ENCODE measurements at places on chromosomes 3 and 15.
A peak's percentile ranks its signal among the peaks of the same experiment; 100 is the strongest.

GRCh38 chr3:81270603-81271379, 490.7 kb downstream of the GBE1 start:
- no peaks in the 10 kb centered on the region for H3K4me1 ChIP-seq
- H3K27me3 ChIP-seq, result no peaks in the 10 kb centered on the region
- no peak for DNase-seq
- H3K4me3 ChIP-seq, result no peak overlapping the region
- H3K27ac ChIP-seq, result no peak overlapping the region

- H3K27me3 ChIP-seq, result peaks cover 100% of the 10 kb centered on the region
- DNase-seq, result no peak
- no peaks in the 10 kb centered on the region for H3K4me1 ChIP-seq
- no peak overlapping the region for H3K4me3 ChIP-seq
- no peaks in the 10 kb centered on the region for H3K36me3 ChIP-seq
Measured at GRCh38 chr3:147393943-147394883, 12.1 kb downstream of the ZIC4 start.

GRCh38 chr15:51629612-51630011, 7.0 kb upstream of the DMXL2 start:
- H3K4me1 ChIP-seq, result no peaks in the 10 kb centered on the region
- no peaks in the 10 kb centered on the region for H3K36me3 ChIP-seq
- no peaks in the 10 kb centered on the region for H3K27me3 ChIP-seq
- no peak overlapping the region for H3K27ac ChIP-seq
- H3K4me3 ChIP-seq, result no peak overlapping the region

DNA sequence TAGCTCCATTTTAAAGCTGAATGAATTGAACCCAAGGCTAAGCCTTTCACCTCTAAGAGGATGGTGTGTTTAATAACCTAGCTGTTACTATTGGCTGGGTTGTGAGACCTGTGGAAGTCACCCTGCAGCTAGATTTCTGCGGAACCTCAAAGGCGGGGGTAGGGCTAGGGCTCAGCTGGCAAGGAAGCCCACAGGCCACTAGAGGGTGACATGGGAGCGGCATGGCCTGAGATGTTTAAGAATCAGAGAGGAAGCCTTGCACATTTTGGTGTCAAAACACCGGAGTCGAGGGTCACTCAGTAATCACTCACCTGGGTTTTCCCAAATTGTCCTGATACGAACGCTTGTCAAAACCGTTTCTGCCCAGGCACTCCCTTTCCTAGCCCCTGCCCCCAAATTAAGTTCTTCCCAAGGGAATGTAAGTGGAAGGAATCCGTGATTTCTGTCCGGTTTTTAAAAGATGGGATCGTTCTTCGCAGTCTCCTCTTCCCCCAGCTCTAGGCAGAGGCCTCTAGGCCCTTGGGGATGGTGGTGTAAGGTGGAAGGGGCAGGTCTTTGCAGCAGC, 3.8 kb upstream of the ACAD9 start:
- 0 out of 2 replicates have a peak, but pooled peaks cover under 1% of the 10 kb centered on the region for H3K36me3 ChIP-seq
- no peaks in the 10 kb centered on the region for H3K27me3 ChIP-seq
- no peak for DNase-seq
- H3K27ac ChIP-seq, result no peak overlapping the region
- no peak overlapping the region for H3K4me3 ChIP-seq

- H3K27ac ChIP-seq, result no peak overlapping the region
- no peaks in the 10 kb centered on the region for H3K27me3 ChIP-seq
- no peak for DNase-seq
- peaks cover 8% of the 10 kb centered on the region for H3K4me1 ChIP-seq
Measured at GRCh38 chr15:62644216-62644888, 398.2 kb upstream of the TPM1 start.

GRCh38 chr15:66955871-66956585, 109.4 kb upstream of the SMAD3 start:
- H3K4me1 ChIP-seq, result peaks cover 25% of the 10 kb centered on the region
- peak overlapping the region; percentile 72 for H3K27ac ChIP-seq
- H3K4me3 ChIP-seq, result no peak overlapping the region

DNA sequence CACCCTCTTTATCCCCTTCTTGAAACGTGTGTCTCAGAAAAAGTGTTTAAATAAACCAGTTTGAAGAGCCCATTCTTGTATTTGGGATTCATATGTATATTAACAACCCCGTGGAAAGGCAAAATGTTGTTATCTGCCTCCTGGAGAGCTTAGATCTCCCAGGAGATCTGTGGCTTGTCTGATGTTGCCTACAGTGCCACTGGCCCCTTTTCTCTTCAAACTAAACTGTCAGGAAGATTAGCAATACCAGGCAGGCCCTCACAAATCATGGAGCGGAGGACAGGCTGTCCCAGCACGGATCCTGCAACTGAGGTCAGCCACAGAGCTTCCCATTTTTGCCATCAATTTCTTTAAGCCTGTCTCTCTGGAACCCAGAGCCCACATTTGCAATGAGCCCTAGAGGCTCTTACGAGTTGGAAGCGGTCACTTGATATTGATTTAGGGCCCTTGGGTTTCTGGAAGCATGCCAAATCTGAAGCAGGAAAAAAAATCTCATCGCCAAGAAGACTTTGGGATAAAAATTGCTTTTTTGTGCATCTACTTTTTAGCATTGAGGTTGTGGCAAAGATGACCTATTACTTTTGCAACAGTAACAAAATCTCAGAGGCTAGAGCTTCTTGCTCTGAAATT, 234.1 kb downstream of the OPA1 start:
- no peaks in the 10 kb centered on the region for H3K27me3 ChIP-seq
- no peaks in the 10 kb centered on the region for H3K36me3 ChIP-seq
- DNase-seq, result no peak
- H3K27ac ChIP-seq, result no peak overlapping the region

DNA sequence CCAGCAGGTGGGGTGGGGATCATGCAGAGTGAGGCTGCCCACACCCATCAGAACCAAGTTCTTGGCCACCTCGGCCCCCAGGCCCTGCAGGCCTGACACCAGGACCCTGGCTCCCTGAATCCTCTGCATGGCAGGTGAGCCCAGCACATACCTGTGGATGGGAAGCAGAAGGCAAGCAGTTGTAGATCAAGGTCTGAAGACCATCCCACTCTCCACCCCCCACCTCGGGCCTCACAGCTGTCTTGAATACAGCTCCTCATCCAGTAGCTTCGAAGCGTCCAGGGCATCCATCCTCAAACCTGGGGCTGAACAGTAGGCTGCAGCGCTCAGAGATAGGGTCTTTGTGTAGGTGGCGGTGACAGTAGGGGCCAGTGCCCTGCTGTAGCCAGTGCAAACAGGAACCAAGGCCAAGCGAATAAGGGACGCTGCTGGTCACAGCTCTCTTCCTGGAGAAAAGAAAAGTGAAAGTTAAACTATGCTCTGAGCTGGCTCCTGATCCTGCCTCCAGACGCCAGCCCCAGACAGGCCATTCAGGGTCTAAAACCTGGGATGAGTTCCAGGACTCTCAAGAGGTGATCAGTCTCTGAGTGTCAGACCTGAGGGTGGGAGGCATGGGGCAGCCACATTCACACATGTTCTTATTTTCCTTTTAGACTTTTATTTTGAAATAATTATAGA, at the start of gene UBA7:
Gene UBA7, minus strand, starts transcription at position 457 of the 678 bp plus-strand sequence. Its CDS starts 166 bp downstream, at position 291.
- H3K27me3 ChIP-seq, result no peaks in the 10 kb centered on the region
- H3K4me3 ChIP-seq, result peak within 1 kb of the TSS; percentile 22
- no peaks in the 10 kb centered on the region for H3K4me1 ChIP-seq

- no peak overlapping the region for H3K27ac ChIP-seq
- H3K4me3 ChIP-seq, result no peak overlapping the region
- no peaks in the 10 kb centered on the region for H3K27me3 ChIP-seq
- H3K36me3 ChIP-seq, result 0 out of 2 replicates have a peak, but pooled peaks cover 10% of the 10 kb centered on the region
Measured at GRCh38 chr3:129732200-129732876, 125.9 kb upstream of the PLXND1 start.

DNA sequence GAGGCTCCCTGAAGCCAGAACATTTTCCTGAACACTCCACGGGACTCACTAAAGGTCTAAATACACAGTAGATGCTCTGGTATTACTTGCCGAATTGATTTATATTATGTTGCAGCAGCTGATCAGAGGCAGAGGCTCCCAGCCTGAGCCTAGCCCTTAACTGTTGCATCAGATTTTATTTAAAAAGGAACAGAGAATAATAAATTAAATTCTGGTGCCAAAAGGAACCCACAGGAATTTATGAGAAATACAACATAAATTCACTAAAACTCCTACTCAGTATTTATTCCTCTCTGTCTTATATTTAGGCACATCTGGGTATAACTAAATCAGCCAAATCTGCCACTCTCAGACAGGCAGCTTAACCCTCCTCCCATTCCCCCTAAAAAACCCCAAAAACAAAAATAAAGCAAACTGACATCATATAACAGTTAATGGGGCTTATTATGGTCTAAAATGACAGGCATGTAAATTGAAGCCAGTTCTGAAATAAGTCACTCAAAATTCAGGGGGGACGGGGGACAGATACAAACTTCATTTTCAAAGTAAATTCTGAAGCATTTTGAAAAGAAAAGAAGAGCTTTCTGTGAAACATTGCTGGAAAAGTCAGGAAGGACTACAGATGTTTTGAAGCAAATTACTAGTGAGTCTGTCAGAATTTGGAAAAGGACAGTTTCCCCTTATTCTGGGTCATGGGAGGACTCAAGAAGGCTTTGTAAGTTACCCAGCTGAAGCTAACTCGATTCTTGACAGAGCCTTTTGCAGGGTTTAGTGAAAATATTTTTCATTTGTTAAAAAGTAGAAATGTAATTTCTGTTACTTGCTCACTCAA, 53.8 kb upstream of the CORO2B start:
- H3K4me3 ChIP-seq, result no peak overlapping the region
- H3K4me1 ChIP-seq, result peaks cover 8% of the 10 kb centered on the region
- peaks cover 7% of the 10 kb centered on the region for H3K27me3 ChIP-seq
- DNase-seq, result no peak
- H3K36me3 ChIP-seq, result no peaks in the 10 kb centered on the region

DNA sequence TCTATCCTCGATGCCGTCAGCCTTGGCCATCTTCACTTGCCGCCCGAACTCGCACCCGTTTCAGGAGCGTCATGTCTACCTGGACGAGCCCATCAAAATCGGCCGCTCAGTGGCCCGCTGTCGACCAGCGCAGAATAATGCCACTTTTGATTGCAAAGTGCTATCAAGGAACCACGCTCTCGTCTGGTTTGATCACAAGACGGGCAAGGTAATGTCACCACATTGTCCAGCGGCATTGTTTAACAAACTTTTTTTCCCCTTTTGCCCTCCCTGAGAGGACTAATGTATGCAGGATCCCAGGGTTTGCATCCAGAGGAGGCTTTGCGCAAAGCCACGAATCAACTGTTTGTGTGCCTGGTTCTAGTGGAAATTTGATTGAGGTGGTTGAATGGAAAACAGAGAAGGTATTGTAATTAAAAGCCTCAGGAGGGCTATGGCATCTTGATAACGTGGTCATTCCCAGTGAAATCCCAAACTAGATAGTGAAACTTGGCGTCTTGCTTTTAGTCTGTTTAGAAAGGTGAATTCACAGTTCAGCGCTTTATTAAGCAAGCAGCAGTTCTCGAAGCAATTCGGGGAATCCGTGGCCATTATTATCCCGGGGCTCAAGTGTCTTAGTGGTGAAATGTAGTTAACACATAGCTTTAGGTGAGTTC, 1.7 kb downstream of the SLMAP start:
- DNase-seq, result no peak
- H3K27ac ChIP-seq, result peak overlapping the region; percentile 99
- peaks cover 27% of the 10 kb centered on the region for H3K4me1 ChIP-seq
- H3K36me3 ChIP-seq, result peaks cover 45% of the 10 kb centered on the region
- H3K4me3 ChIP-seq, result peak overlapping the region; percentile 69

GRCh38 chr3:178325330-178325729, 210.9 kb upstream of the KCNMB2 start:
- no peak for DNase-seq
- no peak overlapping the region for H3K27ac ChIP-seq
- no peaks in the 10 kb centered on the region for H3K4me1 ChIP-seq
- H3K27me3 ChIP-seq, result no peaks in the 10 kb centered on the region
- H3K36me3 ChIP-seq, result no peaks in the 10 kb centered on the region

DNA sequence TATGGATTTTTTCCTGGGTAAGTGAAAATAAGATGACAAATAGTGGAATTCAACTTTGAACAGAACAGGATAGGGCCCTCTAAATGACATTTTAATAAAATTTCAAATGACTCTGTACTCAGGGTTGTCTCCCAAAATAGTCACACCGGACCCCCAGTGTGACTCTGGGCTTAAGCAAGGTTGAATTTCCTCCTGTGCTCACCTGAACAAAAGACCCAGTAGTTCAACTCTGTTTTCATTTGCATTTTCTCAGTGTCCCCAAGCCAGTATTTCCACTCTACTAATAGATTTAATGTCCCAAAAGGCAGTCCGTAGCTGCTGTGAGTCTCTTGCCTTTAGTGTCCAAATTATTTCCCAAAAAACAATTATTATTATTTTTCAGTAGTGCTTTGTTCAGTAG, 296.6 kb downstream of the PLOD2 start:
- H3K27me3 ChIP-seq, result no peaks in the 10 kb centered on the region
- H3K36me3 ChIP-seq, result no peaks in the 10 kb centered on the region
- no peak overlapping the region for H3K4me3 ChIP-seq

- no peak overlapping the region for H3K27ac ChIP-seq
- no peaks in the 10 kb centered on the region for H3K36me3 ChIP-seq
- H3K27me3 ChIP-seq, result no peaks in the 10 kb centered on the region
- no peaks in the 10 kb centered on the region for H3K4me1 ChIP-seq
Measured at GRCh38 chr3:7315037-7315436, 454.1 kb downstream of the GRM7 start.

- H3K36me3 ChIP-seq, result no peaks in the 10 kb centered on the region
- H3K27me3 ChIP-seq, result no peaks in the 10 kb centered on the region
- H3K4me3 ChIP-seq, result no peak overlapping the region
- no peak for DNase-seq
Measured at GRCh38 chr3:96361241-96361640, 453.2 kb upstream of the EPHA6 start.

- H3K27me3 ChIP-seq, result no peaks in the 10 kb centered on the region
- DNase-seq, result no peak
- H3K36me3 ChIP-seq, result no peaks in the 10 kb centered on the region
- H3K4me1 ChIP-seq, result no peaks in the 10 kb centered on the region
Measured at GRCh38 chr3:185397676-185398075, 34.7 kb downstream of the MAP3K13 start.

- H3K4me3 ChIP-seq, result no peak overlapping the region
- no peak for DNase-seq
Measured at GRCh38 chr3:194888916-194889315, 203.2 kb downstream of the FAM43A start.

DNA sequence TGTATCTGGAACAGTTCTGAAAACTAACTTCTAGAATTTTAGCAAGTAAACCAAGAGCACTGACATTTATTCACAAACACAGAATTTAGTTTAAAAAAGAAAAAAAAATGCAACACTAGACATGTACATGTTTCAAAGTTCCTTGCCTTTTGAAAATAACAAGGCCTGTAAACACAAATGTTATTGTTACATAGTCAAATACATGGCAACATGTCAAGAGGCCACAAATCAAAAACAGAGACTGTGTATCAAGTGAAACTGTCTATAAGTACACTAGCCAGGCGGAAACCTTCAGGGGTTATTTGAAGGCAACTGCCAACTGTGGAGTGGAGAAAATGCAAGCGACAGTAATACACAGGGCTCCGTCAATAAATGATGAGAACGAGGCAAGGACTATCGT, 547.6 kb downstream of the FOXP1 start:
- H3K4me1 ChIP-seq, result peaks cover 19% of the 10 kb centered on the region
- H3K4me3 ChIP-seq, result no peak overlapping the region
- H3K27ac ChIP-seq, result peak overlapping the region; percentile 32
- H3K36me3 ChIP-seq, result peaks cover 79% of the 10 kb centered on the region

DNA sequence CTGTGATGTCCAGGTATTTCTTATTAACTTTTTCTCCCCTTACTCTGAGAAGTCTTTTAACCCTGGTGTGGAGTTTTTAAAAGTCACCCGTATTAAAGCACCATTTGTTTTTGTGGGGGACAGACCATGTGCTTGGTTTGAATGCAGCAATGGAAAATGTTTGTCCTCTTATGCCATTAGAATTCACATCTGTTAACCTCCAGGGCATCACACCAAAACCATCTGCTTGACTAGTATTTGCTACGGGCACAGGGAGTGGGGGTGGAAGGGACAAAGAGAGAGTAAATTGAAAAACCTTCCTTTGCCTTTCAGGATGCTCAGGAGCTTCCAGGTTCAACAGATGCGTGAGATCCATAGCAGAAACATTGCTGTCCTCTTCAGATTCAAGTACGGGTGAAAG, 61.4 kb upstream of the GOLGA8B start:
- no peaks in the 10 kb centered on the region for H3K36me3 ChIP-seq
- H3K4me1 ChIP-seq, result peaks cover 4% of the 10 kb centered on the region
- H3K27me3 ChIP-seq, result no peaks in the 10 kb centered on the region

Measured in RWPE2 (cell line).